Upper lobe of right lung (tissue), 1 donor: ENCODE measurements at places on chromosomes 1 and 21.
A peak's percentile ranks its signal among the peaks of the same experiment; 100 is the strongest.

DNA sequence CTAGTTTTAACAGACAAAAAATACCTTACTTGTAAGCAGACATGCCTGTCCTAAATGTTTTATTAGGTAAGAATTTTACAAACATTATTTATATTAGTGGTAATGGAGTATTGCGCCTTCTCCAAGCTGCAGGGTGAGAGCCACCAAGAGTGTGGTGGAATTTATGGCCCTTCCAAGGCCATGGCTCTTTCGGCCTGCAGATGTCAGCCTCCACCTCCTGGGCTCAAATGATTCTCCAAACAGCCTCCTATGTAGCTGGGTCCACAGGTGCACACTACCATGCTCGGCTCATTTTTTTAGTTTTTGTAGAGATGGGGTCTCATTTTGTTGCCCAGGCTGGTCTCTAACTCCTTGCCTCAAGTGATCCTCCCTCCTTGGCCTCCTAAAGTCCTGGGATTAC lies 56.3 kb downstream of the ITGB3BP start:
- no peak for DNase-seq

DNA sequence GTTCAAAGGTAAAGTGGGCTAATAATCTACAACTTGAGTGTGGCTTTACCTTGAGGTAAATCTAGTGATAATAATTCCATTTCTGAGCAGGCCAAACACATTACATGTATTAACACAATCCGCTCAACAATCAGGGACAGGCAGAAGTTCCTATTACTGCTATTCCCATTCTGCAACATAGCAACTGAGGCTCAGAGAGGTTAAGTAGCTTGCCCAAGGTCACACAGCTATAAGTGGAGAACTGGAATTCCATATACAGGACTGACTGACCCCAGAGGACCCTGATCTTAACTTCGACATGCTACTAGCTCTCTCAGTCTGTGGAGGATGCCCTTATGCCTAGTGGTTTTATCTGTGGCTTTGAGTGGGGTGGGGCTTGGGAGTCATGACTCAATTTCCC lies 110.1 kb downstream of the TRABD2B start:
- DNase-seq = no peak

- DNase-seq = no peak
Measured at GRCh38 chr1:234253732-234254131, 119.5 kb upstream of the COA6 start.

GRCh38 chr1:214455479-214455878 lies 95.9 kb downstream of the PTPN14 start:
- no peak for DNase-seq

GRCh38 chr1:27504588-27505419 lies 14.8 kb upstream of the WASF2 start:
- no peak for DNase-seq

- no peak for DNase-seq
Measured at GRCh38 chr1:224626042-224626441, 9.9 kb downstream of the CNIH3 start.

- no peak for DNase-seq
Measured at GRCh38 chr21:23316190-23316589, 2291.1 kb downstream of the MRPL39 start.

GRCh38 chr1:9289711-9290485 lies 2.8 kb upstream of the SPSB1 start:
- no peak for DNase-seq

DNA sequence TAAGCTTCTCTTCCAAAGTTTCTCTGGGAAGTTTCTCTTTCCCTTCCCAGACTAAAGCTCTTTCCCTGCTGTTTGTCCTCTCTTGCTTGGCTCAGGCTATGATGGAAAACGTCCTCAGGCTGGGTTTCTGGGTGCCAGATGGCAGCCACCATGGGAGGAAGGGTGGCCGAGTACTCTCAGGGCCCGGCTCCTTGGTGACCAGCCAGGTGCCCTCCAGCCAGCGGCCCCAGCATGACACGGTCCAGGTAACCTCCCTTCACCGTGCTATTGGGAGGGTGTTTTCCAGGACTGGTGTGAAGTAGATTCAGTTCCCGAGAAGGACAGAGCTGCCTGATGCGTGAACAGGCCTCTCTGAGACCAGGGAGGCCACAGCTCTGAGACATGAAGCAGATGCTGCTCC lies 60.3 kb downstream of the KIF26B start:
- peak; percentile 43 for DNase-seq
